NCI-H187 (cell line): ENCODE measurements at places on chromosomes 11 and 22.

DNA sequence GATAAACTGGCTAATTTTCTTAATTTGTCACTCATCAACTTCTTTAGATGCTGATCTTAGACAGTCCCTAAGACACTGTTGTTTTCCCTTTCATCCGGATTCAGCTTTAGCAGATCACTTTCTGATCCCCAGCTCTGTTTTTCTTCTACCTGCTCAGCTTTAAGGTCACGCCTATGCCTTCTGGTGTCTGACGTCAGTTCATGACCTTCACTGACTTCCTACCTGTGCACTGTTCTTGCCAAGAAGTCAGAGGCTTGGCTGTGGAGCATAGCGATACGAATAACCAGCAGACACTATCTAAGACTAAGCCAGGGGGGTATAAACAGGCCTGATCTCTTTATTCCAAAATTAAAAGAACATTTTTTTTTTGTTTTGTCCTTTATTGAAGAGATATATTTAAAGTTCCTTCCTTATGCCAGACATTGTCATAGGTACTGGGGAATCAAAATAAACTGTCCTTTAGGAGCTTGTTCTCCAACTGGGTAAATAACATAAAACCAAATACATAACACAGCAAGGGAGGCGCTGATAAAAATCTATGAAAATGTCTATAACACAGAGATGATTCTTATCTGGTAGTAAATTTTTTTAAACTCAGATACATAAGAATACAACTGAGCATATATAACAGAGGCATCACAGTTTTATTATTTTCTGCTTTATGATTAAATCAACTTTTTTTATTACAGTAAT is 352.2 kb upstream of the CTSC start:
- DNase-seq, result no peak

DNA sequence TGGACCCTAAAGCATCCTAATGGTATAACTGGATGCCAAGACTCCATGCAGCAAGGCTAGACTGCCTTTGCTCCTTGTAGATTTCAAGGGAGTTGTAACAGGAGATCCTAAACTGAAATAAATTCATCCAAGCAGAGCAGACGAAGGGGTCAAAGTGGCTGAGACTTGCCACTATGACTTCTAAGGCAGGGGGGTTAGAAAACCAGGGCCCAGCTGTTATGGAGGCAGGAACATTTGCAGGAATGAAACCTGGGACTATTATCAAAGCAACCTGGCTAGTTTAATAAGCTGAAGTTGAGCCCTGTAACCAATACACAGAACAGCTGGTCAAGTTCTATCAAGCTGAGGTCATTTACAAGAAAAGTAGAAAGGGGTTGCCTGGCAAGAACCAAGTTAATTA is 122.2 kb upstream of the TRPC6 start:
- no peak for DNase-seq

DNA sequence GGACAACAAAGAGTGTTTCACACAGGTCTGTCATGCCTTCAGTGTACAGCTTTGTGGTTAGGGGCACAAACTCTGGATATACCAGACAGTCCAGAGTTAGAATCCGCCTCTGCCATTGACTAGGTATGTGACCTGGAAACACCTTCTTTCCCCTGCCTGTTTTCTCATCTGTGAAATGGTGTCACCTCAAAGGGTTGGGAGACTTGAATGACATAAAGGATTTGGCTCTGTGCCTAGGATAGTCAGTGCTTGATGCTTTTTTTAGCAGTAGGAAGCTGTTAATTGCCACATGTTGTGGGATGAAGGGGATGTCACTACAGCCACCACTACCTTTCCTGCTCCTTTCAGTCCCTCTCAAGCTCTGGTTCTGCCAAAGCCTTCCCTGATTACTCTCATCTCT is 17.4 kb upstream of the LRRC55 start:
- DNase-seq, result no peak

- DNase-seq, result no peak
These were observed 182.7 kb downstream of the BLID start for GRCh38 chr11:121933294-121933693.

GRCh38 chr11:107183953-107184352 is 165.7 kb upstream of the GUCY1A2 start:
- no peak for DNase-seq
